DMS53 (cell line): ENCODE measurements at places on chromosomes 6 and 20.

DNA sequence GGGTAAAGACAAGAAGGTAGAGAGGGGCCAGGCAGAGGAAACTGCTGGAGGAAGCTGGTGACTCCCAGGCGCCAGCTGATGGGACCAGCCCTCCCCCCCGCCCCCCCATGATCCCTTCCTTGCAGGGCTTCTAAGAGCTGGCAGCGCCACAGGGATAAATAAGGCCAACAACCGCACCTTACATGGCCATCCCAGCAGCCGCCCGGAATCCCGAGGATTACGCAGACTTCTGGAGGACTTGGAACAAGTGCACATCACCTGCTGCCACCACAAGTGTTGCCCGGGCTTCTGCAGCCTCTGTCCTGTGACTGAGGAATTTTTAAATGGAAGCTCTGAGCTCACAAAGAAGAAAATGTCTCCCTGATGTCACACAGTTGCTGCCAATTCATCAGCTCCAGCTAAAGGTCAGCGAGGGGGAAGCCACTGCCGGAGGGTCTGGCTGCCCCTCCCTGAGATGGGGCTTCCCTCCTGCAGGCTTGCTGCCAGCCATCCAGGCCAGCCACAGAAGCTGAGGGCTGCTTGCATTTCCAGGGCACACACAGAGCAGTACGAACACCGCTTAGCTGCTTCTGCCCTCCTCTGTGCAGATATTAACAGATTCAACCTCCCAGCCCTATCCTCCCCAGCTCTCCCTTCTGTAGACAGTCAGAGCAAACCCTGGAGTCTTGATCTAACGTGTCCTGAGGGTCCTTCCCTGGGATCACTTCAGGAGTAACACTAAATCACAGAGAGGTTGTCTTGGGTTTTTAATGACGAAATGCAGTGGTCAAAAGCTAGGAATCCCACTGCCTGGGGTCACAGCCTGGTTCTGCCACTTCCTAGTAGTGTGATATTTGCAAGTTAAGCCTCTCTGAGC, 38.6 kb upstream of the PIM1 start:
- DNase-seq, result peak; percentile 62

DNA sequence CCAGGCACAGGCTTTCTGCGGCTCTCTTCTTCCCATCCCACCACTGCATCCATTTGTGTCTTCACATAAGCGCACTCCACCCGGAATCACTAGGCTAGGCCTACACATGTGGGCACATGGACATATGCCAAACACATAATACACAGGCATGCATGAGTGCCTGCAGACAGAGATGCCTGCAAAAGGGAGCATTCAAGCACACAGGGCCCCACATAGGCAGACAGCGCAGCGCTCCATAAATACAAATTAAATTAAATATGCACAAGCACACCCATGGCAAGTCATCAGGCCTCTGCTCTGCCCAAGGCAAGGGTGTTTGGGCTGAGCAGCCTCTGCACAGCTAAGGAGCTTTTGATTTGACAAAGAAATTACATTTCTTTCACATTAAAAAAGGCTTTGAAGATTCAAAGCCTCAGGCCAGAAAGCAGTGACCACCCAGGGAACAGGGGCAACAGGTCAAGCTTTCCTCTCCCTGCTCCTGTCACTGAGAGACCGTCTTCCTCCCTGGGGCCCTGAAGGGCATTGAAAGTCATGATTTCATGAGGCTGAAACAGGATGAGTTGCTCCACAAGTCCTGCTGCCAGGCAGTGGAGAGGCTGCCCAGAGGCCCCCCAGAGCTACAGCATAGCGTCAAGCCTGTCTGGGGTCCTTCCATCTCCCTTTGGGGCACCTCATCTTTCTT, 134.2 kb upstream of the LRFN2 start:
- DNase-seq, result no peak

DNA sequence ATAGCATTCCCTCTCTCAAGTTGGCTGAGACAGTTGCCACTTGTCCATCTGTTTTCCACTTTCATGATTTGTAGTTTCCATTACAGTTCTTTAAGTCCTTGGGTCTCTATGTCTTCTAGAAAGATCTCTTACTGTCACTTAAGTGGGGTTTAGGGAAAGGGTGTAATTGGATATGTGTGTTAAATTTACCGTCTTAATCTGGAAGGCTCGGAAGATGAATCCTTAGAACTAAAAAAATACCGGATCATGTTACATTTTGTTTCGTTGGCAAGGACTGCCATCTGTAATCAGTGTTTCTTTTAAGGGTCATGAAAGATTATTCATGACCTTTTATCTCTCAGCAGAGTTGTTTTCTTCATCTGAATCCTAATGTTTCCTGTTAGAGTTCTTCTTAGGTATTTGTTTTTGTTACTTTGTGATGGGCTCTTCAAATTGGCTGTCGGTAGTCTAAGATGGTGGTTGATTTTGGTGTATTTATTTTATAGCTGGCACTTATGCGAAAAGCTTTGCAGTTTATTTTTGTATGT, 21.8 kb upstream of the BTBD3 start:
- DNase-seq, result no peak

DNA sequence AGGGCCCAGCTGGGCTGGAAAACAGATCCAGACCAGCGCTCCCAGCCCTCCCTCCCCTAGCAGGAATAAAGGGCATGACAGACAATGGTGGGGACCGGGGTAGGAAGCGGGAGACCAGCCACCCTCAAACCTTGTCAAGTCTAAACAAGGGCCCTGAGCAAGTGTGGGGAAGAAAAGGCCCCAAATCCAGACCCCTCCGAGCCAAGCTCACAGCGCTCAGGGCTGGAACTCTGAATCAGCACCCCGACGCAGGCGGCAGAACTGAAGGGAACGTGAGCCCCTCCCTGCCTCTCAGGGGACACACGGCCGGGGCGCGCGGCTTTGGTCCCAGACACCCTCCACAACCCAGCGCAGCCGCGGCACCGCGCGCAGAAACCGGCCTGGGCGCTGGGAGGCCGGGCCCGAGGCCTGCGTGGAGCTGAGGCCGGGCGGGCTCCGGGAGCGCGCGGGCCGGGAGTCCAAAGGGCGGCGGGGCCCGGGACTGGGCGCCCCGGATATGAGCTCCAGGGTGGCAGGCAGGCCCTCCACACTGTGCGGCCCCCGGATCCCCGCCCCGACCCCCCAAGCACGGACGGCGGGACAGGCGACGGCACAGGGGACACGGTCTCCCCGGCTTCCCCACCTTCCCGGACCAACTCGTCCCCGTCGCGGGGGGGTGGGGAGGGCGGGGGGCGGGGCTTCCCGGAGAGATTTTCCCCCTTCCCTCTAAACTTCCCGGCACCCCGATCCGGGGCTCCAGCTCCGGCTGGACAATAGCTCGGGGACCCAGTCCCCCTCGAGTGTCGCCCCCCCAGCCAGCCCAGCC, 641 bp downstream of the TEAD3 start:
- DNase-seq, result peak; percentile 65

GRCh38 chr20:64254156-64254555, 1.4 kb upstream of the PCMTD2 start:
- DNase-seq, result no peak

DNA sequence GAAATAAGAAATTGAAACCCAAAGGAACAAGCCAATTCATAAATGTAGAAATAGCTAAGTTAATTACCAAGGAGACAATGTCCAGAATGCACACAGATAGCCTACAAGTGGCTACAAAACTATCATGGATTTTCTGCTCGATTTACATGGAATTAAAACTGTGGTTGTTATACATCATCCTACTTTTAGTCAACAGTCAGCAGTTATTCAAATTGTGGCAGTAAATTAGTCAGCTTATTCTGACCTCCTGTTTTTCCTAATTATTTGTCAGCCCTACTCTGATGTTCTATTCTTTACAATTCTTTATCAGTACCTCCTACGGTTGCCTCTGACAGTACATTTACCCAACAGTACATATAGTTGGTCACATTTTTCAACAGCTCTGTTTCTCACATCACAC, 29.6 kb downstream of the RBL1 start:
- DNase-seq, result no peak

DNA sequence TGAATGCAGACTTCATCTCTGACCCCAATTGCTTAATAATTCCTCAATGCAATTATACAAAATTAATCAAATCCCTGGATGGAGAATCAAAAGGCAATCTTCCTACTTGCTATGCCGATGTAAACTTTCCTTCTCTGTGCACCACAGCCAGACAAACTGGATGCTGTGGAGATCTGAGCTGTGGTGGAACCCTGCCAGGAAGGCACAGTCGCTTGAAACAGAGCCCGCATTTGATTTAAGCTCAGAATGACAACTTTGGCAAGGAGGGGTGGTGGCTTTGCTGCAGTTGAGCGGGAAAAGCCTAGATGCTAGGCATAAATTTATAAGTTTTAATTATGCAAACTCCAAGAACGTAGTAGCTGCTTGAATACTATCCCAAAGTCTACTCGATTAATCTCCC, 190.8 kb downstream of the MTFR2 start:
- no peak for DNase-seq

DNA sequence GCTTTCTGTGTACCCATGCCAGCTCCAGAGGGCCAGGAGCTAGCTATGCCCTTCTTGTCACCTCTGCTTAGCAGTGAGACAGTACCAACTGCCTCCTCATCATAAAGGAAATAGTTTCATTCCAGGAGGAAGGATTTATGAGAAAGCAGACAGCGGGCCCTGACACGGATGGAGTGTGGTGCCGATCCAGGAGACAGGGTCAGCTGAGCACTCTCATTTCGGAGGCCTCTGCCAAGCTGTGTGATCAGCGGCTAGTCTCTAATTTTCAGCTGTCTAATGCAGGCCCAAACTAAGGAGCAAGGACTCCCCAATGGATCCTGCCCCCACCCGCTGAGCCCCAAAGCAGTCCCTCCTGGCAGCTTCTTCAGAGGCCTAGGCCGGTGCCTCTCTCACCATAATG, 103.1 kb downstream of the LRFN2 start:
- no peak for DNase-seq

DNA sequence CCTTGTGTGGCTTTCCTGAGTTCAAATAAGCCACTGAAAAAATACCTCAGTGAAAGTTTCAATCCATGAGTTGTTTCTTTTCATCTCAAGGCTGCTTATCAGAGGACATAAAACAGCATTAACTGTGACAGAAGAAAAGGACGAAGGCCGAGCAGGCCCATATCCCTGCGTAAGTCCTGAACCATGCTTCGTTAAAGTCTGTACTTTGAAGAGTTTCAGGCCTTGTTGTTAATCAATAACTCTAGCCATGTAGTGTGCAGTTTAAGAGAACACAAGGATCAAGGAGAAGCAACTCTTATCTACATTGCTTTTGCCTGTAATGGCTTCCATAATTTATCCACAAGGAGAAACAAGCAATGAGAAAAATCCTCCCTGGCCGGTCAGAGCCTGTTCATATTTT, 165.4 kb downstream of the UST start:
- no peak for DNase-seq

DNA sequence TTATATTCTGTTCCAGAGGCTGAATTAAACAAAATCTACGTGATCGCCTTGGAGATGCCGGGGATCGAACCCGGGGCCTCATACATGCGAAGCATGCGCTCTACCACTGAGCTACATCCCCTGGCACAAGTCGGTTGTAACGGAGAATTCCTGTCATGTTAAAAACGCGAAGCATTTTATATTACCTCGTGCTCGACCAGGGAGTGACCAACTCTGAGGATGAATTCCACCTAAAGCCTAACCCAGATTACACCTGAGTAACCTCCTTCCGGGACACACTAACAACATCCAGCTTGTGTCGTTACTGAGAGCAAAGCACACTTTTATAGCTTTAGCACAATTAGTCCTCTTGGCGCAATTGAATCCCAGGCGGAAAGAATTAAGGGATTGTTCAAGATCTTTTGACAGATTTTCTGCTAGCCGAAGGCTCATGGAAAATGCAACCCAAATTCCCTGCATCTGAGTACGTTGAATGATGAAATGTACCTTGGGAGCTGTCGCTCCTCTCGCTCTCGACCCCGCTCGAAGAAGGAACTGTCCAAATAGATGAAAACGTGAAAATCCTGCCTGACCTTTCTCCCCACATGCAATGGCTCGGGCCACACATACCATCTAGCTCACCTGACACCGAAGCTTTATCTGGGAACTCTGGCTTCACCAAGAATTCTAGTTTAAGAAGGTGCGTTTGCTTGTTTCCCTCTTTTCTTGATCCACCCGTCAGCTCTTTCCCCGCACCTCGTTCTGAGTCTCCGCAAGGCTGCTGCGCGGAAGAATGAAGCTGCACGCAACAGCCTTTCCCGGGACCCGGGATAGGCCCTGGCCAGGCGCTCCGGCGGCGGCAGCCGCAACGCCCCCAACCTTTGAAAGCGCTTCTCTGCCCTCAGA, 148.3 kb downstream of the GPX5 start:
- peak; percentile 60 for DNase-seq

- DNase-seq, result no peak
Measured at GRCh38 chr6:119313937-119314884, 35.4 kb downstream of the MAN1A1 start.

- DNase-seq, result peak; percentile 14
Measured at GRCh38 chr6:13454286-13455221, 32.8 kb downstream of the GFOD1 start.

DNA sequence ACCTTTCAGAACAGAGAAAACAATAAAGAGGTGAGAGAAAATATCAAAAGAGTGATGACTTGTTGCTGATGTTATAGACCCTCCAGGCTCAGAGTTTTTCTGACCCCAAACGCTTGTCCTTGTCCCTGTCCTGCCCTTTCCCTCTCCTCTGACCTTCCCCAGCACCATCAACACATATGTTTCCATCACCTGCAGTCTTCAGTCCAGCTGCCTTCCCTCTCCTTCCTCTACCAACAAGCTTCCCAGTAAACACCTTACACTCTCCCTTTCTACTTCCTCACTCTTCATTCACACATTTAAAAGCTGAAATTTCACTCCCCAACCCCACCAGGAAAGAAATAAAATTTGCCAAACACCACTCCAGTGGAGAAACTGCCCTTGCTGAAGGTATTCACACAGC, 25.4 kb upstream of the AFDN start:
- DNase-seq, result no peak

GRCh38 chr20:54199721-54200176, 8.1 kb upstream of the PFDN4 start:
- peak; percentile 81 for DNase-seq

DNA sequence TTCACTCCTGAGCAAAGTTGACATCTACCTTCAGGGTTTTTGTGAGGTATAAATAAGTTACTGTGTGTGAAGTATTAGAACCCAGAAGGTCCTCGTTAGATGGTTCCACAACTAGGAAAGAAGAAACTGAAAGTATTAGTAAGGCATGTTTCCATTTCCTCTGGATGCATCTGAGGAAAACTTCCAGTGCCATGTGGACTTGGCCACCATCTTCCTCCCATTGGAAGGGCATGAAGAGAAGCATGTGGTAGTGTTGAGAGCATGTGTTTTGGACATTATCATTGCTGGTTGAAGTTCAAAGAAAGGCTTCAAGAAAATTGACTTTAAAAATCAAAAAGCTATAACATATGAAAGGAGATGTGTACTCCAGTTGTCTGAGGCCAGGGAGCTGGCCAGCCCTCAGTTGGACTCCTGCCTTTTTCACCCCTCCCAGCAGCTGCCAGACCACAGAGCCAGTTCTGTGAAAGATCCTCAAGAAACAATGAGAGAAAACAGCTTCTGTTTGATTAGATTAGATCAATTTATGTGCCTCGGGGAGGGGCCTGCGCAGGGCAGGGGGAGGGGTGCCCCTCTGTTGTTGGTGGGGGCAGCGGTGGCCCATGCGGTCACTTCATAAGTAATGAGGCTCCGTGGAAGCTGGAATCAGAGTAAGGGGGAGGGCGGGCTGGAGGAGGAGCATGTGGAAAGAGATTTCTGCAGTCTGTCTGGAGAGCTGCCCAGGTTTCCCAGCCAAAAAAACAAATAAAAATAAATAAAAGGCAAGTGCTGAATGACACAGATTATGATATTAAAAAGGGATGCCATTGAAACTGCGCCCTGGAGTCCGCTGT, 154.0 kb downstream of the JARID2 start:
- DNase-seq, result peak; percentile 77

GRCh38 chr20:25214426-25214790, 18.9 kb downstream of the ENTPD6 start:
- no peak for DNase-seq

GRCh38 chr20:3751675-3752385, 15.7 kb downstream of the ADISSP start:
- peak; percentile 80 for DNase-seq
